ENCODE measurements at places on chromosomes 3 and 15.
A peak's percentile ranks its signal among the peaks of the same experiment; 100 is the strongest.

DNA sequence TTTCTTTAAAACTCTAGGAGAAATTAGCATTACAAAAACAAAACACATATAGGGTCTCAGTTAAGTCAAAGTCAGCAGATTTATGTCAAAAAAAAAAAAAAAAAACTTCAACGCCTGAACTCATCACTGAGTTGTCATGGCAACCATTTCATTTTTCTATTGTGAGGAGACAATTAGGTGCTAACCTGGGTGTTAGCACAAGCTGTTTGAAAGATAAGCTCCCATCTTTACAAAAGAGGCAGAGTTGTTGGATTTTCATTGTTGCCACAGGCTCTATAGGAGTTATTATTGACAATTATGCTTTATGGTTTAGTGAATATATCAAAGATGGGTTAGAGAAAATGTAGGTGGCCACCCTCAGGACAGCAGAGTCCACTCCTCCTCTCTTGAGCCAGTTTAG is 806.9 kb downstream of the GRM7 start:
- DNase-seq = no peak

DNA sequence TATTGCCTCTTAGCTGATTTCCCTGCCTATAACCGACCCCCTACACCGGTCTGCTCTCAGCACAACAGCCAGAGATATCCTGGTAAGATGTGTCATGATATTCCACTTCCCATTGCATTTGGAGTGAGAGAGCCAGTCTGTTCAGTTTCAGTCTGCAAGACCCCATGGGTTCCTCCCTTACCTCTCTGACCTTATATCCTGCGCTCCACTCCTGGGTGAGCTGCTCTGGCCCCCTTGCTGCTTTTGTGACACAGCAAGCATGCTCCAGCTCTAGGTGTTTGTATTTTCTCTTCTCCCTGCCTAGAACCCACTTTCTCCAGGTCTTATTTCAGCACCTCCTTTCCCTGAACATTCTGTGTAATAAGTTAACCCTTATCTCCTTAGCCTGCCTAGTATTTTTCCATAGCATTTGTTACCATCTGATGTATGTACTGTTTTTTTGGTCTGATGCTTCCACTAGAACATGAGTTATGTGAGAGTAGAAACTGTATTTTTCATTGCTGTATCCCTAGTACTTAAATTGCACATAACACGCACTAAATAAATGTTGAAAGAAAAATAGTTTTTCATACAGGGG is 44.2 kb downstream of the CMTM8 start:
- DNase-seq = no peak

GRCh38 chr15:72534523-72534922 is 60.4 kb downstream of the ARIH1 start:
- DNase-seq = no peak

GRCh38 chr3:111668888-111669488 is 73.8 kb upstream of the ZBED2 start:
- peak; percentile 69 for DNase-seq

DNA sequence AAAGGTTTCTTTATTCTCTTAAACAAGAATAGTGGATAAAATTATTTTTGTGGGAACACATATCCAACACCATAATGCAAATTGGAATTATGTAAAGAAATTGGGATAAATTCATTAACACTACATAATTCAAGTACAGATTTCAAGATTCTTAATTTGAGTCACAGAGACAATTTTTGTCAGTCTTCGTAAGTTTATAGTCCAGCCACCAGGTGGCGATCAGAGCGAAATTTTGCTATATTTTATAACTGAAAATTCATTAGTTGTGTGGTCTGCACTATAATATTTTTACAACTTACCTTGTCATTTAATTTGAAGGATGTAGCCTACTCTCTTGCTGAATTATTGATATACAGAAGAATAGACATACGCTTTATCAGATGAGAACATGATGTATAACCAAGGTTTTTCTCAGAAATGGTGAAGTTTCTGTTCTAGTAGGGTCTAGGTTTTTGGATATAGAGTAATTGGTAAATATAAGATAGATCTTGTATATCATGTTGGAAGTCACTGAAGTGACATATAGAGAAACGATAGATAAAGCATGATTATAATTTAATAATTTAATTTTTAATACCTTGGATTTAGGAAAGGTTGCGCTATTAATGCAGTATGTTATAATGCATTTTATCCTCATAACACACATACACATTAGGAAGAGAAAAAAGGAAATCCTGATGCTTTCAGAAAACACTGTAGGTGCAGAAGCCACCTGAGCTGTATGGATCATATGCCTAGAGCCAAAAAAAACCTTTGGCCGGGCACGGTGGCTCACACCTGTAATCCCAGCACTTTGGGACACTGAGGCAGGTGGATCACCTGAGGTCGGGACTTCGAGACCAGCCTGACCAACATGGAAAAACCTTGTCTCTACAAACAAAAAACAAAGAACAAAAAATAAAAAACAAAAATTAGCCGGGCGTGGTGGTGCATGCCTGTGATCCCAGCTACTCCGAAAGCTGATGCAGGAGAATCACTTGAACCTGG is 31.7 kb downstream of the PLSCR4 start:
- peak; percentile 35 for DNase-seq

GRCh38 chr3:7075901-7076300 is 215.0 kb downstream of the GRM7 start:
- no peak for DNase-seq

GRCh38 chr3:149816986-149817385 is 4.0 kb downstream of the RNF13 start:
- DNase-seq = no peak

GRCh38 chr3:117512975-117513374 is 803.4 kb downstream of the TUSC7 start:
- no peak for DNase-seq

DNA sequence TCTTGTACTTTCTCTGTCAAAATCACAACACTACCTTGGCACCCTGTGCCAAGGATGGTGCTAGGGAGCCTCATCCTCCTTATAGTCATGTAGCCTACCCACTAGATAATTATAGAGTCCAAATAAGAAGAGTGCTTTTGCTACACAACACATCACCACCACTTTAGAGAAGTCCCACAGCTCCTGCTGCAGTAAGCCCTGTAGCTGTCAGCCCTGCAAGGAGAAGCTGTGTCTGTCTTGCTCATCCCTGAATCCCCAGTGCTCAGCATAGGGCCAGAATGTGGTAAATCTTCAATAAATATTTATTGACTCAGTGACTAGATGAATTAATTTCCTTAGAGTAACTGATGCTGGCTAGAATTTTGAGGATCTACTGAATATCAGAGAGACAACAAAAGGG is 190.8 kb downstream of the ZNF621 start:
- no peak for DNase-seq

DNA sequence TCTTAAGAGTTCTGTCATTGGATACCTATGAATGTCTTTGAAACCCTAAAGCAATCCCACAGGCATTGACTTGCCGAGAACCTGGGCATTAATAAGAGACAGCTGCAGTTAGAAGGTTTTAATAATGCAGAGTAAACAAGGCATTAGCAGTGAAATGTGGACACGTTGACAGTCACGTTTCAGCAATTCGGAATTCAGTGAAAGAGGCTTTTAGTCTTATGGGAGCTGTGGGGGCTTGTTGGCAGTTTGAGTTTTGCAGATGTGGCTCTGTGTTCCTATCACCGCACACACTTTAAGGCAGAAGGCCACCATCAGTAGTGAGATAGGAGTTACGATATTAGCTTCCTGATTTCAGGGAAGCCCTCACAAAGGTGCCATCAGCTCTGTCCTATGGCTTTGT is 145.2 kb upstream of the NUDT16 start:
- DNase-seq = no peak

- no peak for DNase-seq
Measured at GRCh38 chr15:84793431-84794161, 23.6 kb upstream of the ALPK3 start.

- DNase-seq = no peak
Measured at GRCh38 chr15:90201130-90201943, at the start of gene SEMA4B. Gene SEMA4B (plus strand): TSS chr15:90201330. CDS start chr15:90201579, 249 bp downstream.

- no peak for DNase-seq
Measured at GRCh38 chr3:89586676-89587075, 479.3 kb downstream of the EPHA3 start.

DNA sequence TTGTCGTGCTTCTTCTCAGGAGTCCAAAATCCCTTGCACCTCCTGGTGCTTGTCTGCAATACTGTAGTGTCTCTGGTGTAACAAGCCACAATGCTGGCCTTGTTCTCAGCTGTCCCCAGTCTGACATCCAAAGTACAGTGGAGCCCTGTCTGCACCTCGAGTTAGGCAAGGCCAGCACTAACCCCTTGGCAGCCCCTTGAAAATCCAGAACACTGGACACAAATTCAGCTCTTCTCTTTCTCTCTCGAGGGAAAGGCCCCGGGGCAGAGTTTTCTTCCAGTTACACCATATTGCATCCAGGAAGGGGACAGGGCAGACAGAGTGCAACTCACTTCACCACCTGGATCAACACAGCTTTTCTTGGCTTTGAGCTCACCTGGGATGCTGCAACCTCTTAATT is 91.3 kb upstream of the ATP10A start:
- DNase-seq = no peak

- DNase-seq = peak; percentile 92
Measured at GRCh38 chr3:142850395-142851023, 38.4 kb downstream of the PCOLCE2 start.

GRCh38 chr3:148711981-148712666 is 14.4 kb downstream of the AGTR1 start:
- DNase-seq = peak; percentile 40

- no peak for DNase-seq
Measured at GRCh38 chr3:30358871-30359270, 247.5 kb upstream of the TGFBR2 start.

GRCh38 chr15:80788536-80788935 is 9.4 kb downstream of the CEMIP start:
- DNase-seq = no peak

DNA sequence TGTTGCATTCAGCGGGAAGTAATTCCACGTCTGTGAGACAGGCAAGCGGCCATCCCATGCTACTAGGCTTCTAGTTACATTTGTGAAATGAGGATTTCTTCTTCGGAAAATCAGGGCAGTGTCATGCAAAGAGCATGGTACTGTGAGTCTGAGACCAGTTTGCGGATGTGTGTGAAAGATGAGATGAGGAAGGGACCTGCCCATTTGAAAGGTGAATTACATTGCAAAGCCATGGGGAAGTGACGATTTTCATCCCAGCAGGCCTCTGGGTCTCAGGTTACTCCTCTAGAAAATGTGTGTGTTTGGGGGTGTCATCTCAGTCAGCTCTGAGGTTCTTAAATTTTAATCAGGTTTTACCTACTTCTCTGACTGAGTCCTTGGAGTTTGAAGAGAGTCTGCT is 16.1 kb downstream of the TLE3 start:
- DNase-seq = no peak
